ENCODE measurements at places on chromosomes 3 and 15. TPM values are rescaled to one million over a fixed set of nuclear protein-coding genes. Genes with fewer than 3 reads are reported as not detected.

- no peaks in the 10 kb centered on the region for H3K36me3 ChIP-seq
- H3K4me3 ChIP-seq, result no peak overlapping the region
- DNase-seq, result no peak
- no peaks in the 10 kb centered on the region for H3K4me1 ChIP-seq
- H3K27ac ChIP-seq, result no peak overlapping the region
These were observed 4.1 kb upstream of the RTP1 start for GRCh38 chr3:187193181-187193580.

DNA sequence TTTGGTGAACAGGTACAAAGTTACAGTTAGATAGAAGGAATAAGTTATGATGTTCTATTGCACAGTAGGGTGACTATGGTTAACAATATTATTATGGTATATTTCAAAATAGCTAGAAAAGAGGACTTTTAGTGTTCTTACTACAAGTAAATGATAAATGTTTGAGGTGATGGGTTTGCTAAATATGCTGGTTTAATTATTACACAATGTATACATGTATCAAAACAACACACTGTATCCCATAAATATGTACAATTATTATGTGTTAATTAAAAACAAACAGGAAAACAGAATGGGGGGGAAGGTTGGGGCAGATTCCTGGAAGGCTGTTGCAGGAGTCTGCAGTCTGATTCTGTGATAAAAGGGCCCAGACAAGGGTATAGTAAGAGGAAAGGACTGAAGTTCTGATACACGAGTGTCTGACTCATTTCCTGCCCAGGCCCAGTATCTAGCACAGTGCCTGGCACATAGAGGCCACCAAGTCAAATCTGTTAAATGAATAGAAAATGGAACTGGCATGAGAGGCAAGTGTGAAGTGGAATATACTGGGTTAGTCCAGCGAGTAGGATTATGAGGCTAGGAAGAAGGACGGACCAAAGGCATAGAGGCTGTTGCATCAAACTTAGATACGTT is 7.2 kb upstream of the ENTPD3 start:
- no peaks in the 10 kb centered on the region for H3K27me3 ChIP-seq
- no peak for DNase-seq
- no peaks in the 10 kb centered on the region for H3K4me1 ChIP-seq
- H3K27ac ChIP-seq, result no peak overlapping the region

DNA sequence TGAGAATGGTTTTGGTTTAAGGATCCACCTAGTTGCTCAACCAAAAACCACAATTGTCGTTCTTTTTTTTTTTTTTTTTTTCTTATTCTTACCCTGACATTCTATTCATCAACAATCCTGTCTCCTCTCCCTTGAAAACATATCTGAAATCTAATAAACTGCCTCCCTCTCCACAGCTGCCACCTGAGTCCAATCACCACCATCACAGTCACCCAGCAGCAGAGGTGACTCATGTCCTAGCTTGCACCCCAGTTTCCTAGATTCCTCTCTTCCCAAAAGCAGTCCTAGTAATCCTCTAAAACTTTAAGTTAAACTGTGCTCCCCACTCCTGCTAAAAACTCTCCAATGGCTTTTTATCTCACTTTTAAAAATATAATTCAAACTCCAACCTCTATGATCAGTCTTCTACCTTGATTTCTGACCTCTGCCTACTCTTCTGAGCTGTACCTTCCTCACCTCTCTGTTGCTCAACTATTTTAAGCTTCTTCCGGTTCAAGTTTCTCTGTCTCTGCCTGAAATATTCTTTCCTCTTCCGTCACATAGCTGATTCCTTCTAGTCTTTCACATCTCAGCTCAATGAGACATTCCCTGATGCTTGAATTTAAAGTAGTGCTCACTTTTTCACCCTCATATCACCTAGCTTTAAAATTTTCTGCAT is 33.7 kb upstream of the RBMS3 start:
- DNase-seq, result no peak
- no peaks in the 10 kb centered on the region for H3K36me3 ChIP-seq
- no peak overlapping the region for H3K4me3 ChIP-seq
- no peak overlapping the region for H3K27ac ChIP-seq

GRCh38 chr3:198112031-198112430 is 152.0 kb downstream of the LMLN start:
- peaks cover 44% of the 10 kb centered on the region for H3K27me3 ChIP-seq
- H3K36me3 ChIP-seq, result no peaks in the 10 kb centered on the region
- H3K27ac ChIP-seq, result no peak overlapping the region
- DNase-seq, result no peak

RTP3 gene
- polyA plus RNA-seq, result not detected

HOMER2 gene
- 5.1 TPM for polyA plus RNA-seq

TTLL13 gene
- 0.45 TPM for polyA plus RNA-seq

BCL6 gene
- 15.5 TPM for polyA plus RNA-seq

C15orf40 gene
- 21.8 TPM for polyA plus RNA-seq

ATXN7 gene
- 6.0 TPM for polyA plus RNA-seq

SLC9C1 gene
- 0.06 TPM for polyA plus RNA-seq

CLDN18 gene
- 0.45 TPM for polyA plus RNA-seq

Data from small intestine (tissue), 16 donors.